Adipocyte (in vitro differentiated cells): ENCODE measurements at places on chromosomes 1 and 21.

DNA sequence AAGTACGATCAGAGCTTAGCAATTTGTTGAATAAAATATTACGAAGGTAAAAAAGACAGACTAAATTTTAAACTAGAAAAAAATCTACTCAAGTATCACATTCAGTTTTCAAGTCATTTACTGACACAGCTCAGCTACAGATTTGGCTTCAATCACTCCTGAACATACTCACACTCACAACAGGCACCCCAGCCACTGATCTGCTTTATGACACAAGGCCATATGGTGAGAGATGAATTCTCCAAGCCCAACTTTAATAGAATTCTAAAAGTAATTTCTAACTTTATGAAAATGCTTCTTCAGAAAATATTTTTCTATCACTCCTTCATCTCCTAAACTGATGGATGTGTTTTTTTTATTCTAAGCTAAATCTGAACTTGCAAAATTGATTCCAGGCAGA is 337.1 kb downstream of the HHIPL2 start:
- no peak for DNase-seq

DNA sequence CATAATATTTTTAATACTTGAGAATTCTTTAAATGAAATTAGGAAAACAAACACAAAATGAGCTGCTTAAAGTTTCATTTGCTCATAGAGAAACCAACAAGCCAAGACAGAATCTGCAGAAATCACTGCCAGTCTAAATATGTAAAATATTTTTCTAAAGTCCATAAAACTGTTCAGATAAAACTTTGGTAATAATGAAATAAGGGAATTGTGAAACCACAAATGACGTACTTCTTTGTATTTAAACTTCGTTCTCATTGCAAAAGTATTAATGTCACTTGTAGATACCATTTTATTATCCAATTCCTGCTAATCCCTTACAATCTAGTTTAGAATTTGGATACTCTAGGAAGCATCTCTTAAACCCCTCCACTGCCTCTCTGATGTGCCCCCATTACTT is 234.5 kb upstream of the NEGR1 start:
- no peak for DNase-seq

DNA sequence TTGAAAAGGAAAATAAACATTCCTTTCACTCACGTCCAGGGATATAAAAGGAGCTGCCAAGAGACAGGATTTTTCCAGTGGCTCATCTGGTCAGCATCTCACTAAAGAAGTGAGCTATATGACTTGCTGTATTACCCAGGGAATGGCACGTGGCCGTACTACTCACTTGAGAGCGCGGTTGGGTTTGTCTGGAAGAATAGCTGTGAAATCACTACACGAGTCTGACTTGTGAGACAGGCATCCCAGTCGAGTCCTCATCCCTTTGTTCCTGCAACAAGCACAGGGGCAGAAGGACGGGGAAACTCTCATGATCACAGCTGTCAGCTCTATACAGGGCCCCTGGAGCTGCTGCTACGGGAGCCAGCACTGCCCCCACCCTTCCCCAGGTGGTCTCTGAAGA is 17.7 kb downstream of the RGS8 start:
- DNase-seq: no peak

DNA sequence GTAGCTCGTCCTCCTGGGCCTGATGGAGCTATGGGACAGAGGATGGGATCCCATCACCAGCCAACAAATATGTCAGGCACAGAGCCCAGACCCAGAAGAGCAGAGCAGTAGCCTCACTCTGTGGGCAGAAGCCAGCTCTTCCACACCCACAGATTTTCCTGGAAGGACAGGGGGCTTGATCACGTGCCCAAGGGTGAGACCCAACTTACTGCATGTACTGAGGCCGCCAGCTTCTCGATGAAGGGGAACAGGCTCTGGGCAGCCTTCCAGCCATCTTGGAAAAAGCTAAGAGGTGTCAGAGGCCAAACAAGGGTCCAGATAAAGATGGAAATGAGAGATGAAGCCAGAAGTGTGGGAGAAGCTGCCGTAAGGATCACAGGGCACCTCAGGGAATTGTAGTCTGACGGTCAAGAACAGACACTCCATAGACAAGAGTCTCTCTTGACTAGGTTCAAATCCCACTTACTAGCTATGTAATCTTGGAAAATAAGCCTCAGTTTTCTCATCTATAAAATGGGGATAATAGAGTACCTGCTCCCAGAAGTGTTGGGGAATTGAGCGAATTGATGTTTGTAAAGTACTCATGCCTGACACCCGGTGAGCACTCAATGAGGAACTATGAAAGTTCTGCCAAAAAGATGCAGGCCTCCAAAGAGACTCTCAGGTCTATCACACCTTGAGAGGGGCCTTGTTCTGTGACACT is 17.0 kb upstream of the TCEA3 start:
- DNase-seq: no peak

- DNase-seq: peak; percentile 4
Measured at GRCh38 chr1:87968197-87968955, 639.7 kb downstream of the LMO4 start.

GRCh38 chr1:238071061-238071460 is 180.3 kb upstream of the ZP4 start:
- DNase-seq: no peak

GRCh38 chr1:99535470-99536164 is 110.3 kb upstream of the PALMD start:
- no peak for DNase-seq
